ENCODE measurements at places on chromosomes 2 and 18.
A peak's percentile ranks its signal among the peaks of the same experiment; 100 is the strongest.

GRCh38 chr18:78487649-78488048 is 492.0 kb upstream of the SALL3 start:
- no peak for DNase-seq

DNA sequence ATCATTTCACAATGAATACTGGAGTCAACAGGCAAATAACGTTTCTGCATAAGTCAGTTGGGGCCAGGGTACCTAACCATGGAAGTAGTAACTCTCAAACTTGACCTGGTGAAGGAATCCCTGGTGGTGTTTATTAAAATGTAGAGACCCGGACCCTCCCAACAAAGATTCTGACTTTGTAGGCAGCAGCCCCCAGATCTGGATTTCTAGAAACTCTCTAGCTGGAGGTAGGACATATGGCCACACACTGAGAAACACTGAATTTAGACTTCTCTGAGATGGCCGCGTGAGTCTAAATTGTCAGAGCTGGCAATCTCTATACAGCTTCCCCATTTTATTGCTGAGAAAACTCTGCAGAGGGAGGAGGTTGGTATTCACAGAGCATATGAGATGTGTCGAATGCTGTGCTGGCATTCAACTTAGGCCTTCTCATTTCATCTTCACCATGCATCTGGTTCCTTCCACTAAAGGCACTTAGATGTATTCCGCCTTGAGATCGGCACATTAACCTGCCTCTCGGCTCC is 278.1 kb downstream of the CYRIA start:
- DNase-seq = no peak

GRCh38 chr2:165573534-165574461 is 104.3 kb downstream of the CSRNP3 start:
- DNase-seq = peak; percentile 48

DNA sequence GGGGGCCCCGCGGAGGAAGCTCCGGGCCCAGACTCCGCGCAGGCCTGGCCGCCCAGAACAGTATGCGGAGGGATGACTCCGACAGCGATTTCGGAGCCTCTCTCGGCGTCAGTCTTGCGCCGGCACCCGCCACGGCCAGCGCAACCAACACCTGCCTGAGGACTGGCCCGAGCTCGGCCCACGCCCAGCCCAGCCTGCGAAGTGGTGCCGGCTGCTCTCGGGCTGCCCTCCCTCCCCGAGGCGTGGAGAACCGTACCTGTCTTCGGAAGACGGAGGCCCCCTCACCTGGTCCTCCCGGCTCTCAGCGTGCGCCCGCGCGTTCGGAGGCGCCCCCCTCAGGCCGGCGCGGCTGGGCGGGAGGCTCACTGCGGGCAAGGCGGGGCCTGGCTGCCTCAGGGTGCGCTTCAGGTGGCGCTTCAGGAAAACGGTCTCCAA is at the start of gene M1AP:
TSS of gene M1AP (minus strand) at position 322 of the 435 bp plus-strand sequence. CDS start 8,055 bp downstream, outside the sequence.
- DNase-seq = no peak

DNA sequence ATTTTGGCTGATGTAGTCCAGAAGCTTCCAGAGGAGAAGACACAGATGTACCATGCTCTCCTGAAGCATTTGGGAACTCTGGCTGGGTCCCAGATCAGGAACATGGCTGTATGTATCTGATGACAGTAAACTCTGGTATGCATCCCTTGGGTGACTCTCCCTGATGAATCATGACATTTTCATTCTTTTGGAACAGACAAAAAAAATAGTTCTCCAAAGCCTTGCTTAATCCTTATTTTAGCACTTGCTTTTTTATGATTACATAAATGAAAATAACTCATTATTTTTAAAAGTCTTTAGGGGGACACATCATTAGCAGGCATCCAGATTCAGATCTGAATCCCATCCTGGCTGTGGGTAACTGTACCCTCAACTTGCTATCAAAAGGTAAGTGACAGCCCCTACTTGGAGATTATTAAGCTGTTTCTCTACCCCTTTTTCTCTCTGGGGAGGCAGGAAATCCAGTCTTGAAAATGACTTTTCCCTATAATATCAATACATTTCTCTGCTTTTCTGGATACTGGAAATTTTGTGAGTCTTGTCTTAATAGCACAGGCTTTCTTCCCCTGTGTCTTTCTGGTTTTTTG is 23.3 kb downstream of the AOX1 start:
- no peak for DNase-seq

DNA sequence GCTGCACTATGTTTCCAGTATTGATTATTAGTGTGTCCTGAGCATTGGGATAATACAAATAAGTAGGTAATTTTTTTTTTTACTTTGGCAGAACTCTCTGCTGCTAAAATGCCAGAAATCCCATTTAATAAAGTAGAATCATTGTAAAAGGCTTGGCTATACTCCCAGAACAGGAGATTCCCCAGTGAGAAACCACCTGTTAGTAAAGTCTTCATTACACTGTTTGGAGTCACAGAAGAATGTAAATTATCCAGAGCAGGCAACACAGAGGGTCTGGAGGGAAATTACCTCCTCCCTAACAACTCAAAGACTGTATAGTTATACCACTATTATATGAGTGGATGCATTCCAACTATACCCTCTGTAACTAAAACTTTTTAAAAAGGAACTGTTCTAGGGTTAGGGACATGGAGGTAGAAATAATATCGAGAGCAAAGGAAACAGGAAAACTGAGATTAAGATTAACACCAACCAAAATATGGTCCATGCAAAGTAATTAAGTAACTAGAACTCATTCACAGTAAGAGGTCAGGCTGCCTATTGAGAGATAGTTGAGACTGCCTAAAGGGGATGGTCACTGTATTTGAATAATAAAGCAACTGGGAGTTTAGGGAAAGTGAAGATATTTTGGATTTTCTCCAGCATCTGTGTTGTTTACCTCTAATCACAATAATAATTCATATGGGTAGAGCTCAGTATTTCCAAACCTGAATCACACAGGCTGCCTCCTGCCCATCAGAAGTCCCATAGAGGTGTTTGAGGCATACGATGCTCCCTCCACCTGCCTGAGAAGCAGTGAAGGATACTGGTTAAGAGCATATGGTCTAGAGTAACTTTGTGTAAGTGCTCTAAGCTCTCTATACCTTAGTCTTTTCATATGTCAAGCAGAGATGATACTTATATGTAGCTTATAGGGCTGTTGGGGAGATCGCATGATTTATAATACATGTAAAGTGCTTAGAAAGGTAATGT is 34.4 kb downstream of the MAP2 start:
- no peak for DNase-seq

- DNase-seq = no peak
Observed at GRCh38 chr2:219726916-219727315, 99.5 kb downstream of the SLC4A3 start.

- DNase-seq = no peak
Observed at GRCh38 chr2:99880148-99880963, 262.0 kb downstream of the AFF3 start.

GRCh38 chr18:54150226-54150625 is 74.2 kb downstream of the MBD2 start:
- DNase-seq = no peak

GRCh38 chr18:45621061-45621511 is 5.8 kb downstream of the SLC14A2 start:
- DNase-seq = no peak

- DNase-seq = no peak
Observed at GRCh38 chr2:233836359-233836758, 18.0 kb downstream of the HJURP start.

- DNase-seq = no peak
Observed at GRCh38 chr2:196384729-196385128, 213.4 kb upstream of the STK17B start.

- no peak for DNase-seq
Observed at GRCh38 chr2:126850940-126851339, 47.8 kb upstream of the TEX51 start.

GRCh38 chr2:218256612-218257350 is 4.0 kb upstream of the GPBAR1 start:
- DNase-seq = no peak

GRCh38 chr2:150160058-150160457 is 327.4 kb downstream of the RND3 start:
- DNase-seq = no peak

DNA sequence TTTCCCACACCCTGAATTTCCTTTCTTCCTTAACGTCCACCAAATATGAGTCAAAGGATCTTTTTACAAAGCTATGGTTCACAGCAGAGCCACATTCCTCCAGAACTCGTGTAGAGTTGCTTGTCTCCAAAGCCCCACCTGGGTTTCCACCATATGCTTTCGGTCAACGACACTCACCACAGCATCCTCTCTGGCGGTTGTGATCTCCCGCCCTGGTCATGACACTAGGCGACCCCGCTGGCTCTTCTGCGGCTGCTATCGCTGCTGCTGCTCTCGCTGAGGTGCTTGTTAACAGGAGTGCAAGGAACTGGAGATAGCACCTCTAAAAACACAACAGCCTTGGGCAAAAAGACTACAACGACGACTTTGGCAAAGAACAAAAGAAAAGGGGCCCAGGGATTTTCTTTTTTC is 340 bp downstream of the SLC40A1 start:
- peak; percentile 66 for DNase-seq

Measured in upper lobe of right lung (tissue), 1 donor.